ENCODE measurements at places on chromosomes 2 and 18. TPM values are rescaled to one million over a fixed set of nuclear protein-coding genes. Genes with fewer than 3 reads are reported as not detected.
A peak's percentile ranks its signal among the peaks of the same experiment; 100 is the strongest.

DNA sequence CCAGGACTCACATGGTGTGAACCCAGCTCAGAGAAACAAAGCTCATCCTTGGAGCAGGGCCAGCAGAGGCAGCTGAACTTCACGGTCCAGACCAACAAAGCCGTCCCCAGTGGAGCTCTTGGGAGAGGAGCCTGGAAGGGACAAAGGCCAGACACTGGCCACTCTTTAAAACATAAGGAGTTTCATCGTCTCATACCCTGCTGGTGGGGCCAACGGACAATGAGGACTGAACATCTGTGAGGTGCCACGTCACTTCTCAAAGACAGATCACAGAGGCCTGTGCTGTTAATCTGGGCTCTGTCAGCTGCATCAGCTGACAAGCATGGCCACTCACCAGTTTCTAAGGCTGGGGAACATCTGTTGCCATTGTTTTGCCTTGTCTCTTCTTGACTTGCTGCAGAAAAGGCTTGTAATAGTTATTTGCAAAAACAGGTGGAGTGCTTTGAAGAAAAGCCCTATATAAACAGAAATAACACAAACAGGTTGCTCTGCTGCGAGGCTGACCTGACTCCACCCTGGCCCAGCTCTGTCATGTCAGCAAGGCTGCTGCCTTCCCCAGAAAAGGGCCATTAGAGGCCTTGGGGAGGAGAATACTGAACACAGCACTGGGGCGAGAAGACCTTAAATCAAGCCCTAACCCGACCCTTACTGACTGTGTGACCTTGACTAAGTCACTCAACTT, 68.1 kb upstream of the DAPL1 start:
- no peaks in the 10 kb centered on the region for H3K27me3 ChIP-seq
- no peak overlapping the region for H3K27ac ChIP-seq
- H3K4me3 ChIP-seq = no peak overlapping the region
- peaks cover 20% of the 10 kb centered on the region for H3K4me1 ChIP-seq

GRCh38 chr2:95267458-95268210, 6.6 kb upstream of the PROM2 start:
- no peak for DNase-seq
- H3K4me3 ChIP-seq = no peak overlapping the region
- H3K36me3 ChIP-seq = no peaks in the 10 kb centered on the region
- H3K27me3 ChIP-seq = no peaks in the 10 kb centered on the region
- H3K4me1 ChIP-seq = no peaks in the 10 kb centered on the region
- no peak overlapping the region for H3K27ac ChIP-seq

- H3K36me3 ChIP-seq = peaks cover 17% of the 10 kb centered on the region
- H3K4me1 ChIP-seq = peaks cover 24% of the 10 kb centered on the region
- no peaks in the 10 kb centered on the region for H3K27me3 ChIP-seq
- H3K27ac ChIP-seq = peak overlapping the region; percentile 67
- peak; percentile 92 for DNase-seq
Observed at GRCh38 chr2:173210270-173211196, 134.9 kb downstream of the MAP3K20 start.

- H3K27me3 ChIP-seq = no peaks in the 10 kb centered on the region
- H3K36me3 ChIP-seq = no peaks in the 10 kb centered on the region
- no peak overlapping the region for H3K27ac ChIP-seq
- no peak for DNase-seq
- H3K4me1 ChIP-seq = no peaks in the 10 kb centered on the region
- no peak overlapping the region for H3K4me3 ChIP-seq
Observed at GRCh38 chr18:21851327-21851961, 110.9 kb downstream of the MIB1 start.

DNA sequence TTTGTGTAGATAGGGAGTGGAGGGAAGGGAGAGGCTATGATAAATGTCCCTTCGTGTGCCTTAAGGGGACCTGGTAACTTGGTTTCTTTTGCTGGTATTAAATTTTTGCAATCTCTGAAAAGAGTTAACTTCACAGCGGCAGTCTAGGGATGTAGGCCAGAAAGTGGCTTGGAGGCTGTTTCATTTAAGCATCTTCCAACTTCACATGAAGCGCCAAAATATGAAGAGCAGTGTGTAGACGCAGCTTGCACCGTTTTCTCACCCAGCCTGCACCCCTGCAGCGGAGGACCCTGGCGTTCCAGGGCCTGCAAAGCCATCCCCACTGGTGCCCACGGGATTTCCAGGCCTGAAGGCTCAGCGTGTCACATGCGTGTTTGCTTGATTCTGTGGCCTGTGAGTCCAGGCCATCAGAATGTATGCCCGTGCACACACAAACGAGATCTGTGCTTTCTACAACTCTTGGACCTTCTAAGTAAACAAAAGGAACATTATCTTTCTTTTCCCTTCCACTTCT, 87.2 kb upstream of the EPB41L3 start:
- H3K27me3 ChIP-seq = peaks cover 15% of the 10 kb centered on the region
- no peaks in the 10 kb centered on the region for H3K4me1 ChIP-seq
- no peak for DNase-seq
- H3K27ac ChIP-seq = no peak overlapping the region
- no peaks in the 10 kb centered on the region for H3K36me3 ChIP-seq
- H3K4me3 ChIP-seq = no peak overlapping the region

DNA sequence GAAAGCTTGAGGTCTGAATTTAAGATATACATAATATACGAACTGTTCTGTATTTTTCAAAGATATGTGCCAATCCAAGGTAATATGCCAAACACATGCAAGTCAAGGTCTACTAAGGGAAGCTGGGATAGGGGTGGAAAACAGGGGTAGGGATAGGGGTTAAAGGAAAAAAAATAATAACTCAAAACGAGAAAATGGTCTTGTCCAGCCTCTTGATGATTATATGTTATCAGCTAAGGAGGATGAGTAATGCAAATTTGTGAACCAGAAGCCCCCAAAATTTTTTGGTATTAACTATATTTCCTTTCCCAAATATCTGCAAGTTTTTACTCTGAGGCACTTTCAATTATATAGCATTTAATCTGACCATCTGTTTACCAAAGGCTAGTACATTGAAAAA, 219.3 kb downstream of the ZEB2 start:
- no peak overlapping the region for H3K27ac ChIP-seq
- H3K27me3 ChIP-seq = no peaks in the 10 kb centered on the region
- H3K4me1 ChIP-seq = no peaks in the 10 kb centered on the region

DNA sequence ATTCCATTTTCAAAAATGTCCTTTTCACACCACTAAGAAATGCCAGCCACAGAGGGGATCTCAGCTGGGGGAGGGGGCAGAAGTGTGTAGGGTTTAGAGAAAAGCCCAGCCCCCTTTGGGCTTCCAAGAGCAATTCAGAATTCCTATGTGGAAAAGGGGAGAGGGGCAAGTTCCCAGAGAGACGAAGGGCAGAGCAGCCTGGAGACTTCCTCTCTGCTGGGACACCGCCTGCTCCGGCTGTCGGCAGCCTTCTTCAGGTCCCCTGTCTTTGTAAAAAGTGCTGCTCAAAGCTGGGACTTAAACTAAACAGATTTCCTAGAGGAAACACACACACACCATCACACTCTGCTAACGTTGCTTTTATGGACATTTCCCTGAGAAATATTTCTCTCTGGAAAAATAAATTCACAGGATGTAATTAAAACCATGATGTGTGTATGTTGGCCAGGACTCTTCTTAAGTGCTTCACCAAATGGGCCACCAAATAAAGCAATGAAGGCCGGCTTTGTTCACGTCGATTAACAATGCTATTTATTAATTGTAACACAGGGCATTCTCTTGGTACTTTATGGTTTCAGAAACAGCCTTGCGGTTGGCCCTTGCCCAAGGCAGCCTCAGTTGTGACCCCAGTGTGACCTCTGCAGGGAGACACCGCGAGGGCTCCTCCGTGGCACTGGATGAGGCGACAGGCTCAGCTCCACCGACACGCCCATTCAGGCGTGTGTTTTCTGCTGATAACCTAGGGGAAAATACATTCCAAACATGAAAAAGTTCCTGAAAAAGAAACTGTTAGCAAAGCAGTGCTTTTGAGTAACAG, 5.6 kb upstream of the ASB1 start:
- no peak for DNase-seq
- no peaks in the 10 kb centered on the region for H3K27me3 ChIP-seq
- H3K27ac ChIP-seq = no peak overlapping the region
- H3K4me3 ChIP-seq = no peak overlapping the region
- peaks cover 11% of the 10 kb centered on the region for H3K4me1 ChIP-seq

- no peak for DNase-seq
- H3K36me3 ChIP-seq = no peaks in the 10 kb centered on the region
- no peak overlapping the region for H3K4me3 ChIP-seq
- no peaks in the 10 kb centered on the region for H3K4me1 ChIP-seq
- no peak overlapping the region for H3K27ac ChIP-seq
- no peaks in the 10 kb centered on the region for H3K27me3 ChIP-seq
Observed at GRCh38 chr2:200733713-200734198, 78.0 kb upstream of the BZW1 start.

GRCh38 chr2:241198381-241199279, 10.2 kb downstream of the ANO7 start:
- DNase-seq = no peak
- H3K4me3 ChIP-seq = no peak overlapping the region
- no peaks in the 10 kb centered on the region for H3K27me3 ChIP-seq
- H3K27ac ChIP-seq = no peak overlapping the region

- no peaks in the 10 kb centered on the region for H3K4me1 ChIP-seq
- H3K36me3 ChIP-seq = no peaks in the 10 kb centered on the region
- no peak overlapping the region for H3K4me3 ChIP-seq
Observed at GRCh38 chr18:42264497-42264896, 309.5 kb downstream of the PIK3C3 start.

DNA sequence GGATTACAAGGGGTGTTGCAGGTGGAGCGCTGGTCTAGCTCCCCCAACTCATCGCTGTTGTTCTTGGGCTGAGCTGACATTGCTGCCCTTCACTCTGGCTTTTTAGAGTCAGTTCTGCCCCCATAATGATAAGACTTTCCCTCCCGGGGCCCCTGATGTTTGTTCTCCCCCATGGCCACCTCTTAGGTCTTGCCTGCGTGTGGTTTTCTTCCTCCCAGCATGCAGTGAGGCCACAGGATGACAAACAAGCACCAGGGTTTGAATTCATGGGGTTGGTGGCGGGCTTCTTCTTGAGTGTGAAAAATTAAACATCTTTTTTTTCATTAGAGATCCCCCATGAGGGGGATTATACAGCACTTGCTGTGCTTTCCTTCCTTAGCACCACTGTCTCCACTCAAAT, 74.1 kb downstream of the CTAGE1 start:
- no peak overlapping the region for H3K4me3 ChIP-seq
- no peak for DNase-seq
- H3K4me1 ChIP-seq = no peaks in the 10 kb centered on the region
- H3K27ac ChIP-seq = no peak overlapping the region
- peaks cover 14% of the 10 kb centered on the region for H3K27me3 ChIP-seq
- no peaks in the 10 kb centered on the region for H3K36me3 ChIP-seq

GRCh38 chr2:231887756-231888155, 38.4 kb downstream of the NPPC start:
- no peaks in the 10 kb centered on the region for H3K4me1 ChIP-seq
- peaks cover 4% of the 10 kb centered on the region for H3K27me3 ChIP-seq
- DNase-seq = no peak
- no peak overlapping the region for H3K27ac ChIP-seq
- H3K4me3 ChIP-seq = no peak overlapping the region
- H3K36me3 ChIP-seq = no peaks in the 10 kb centered on the region

- peaks cover 4% of the 10 kb centered on the region for H3K36me3 ChIP-seq
- DNase-seq = no peak
- no peak overlapping the region for H3K27ac ChIP-seq
- H3K27me3 ChIP-seq = no peaks in the 10 kb centered on the region
Observed at GRCh38 chr2:69104261-69104660, 91.3 kb downstream of the ANTXR1 start.

- H3K36me3 ChIP-seq = no peaks in the 10 kb centered on the region
- H3K4me3 ChIP-seq = no peak overlapping the region
- H3K27me3 ChIP-seq = no peaks in the 10 kb centered on the region
- H3K27ac ChIP-seq = no peak overlapping the region
Observed at GRCh38 chr2:158714420-158714819, 80.7 kb upstream of the DAPL1 start.

- H3K36me3 ChIP-seq = no peaks in the 10 kb centered on the region
- H3K27ac ChIP-seq = no peak overlapping the region
- H3K4me3 ChIP-seq = no peak overlapping the region
Observed at GRCh38 chr2:75064691-75065396, 106.4 kb downstream of the POLE4 start.

DNA sequence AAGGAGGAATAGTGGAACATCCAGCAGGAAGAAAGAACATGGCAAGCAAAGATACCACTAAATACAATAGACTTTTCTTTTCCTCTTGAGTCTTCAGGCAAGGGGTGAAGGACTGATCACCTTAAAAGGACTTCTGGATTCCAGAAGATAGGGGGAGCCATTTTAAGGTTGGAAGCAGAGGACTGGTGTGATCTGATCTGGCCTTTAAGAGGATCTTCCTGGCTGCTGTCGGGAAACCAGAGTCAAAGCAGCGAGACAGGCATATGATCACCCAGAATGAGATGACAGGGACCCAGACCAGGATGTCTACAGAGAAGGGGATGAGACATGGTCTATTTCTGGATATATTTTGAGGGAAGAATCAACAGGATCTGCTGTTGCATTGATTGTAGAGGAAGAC, 558.0 kb downstream of the STK39 start:
- DNase-seq = no peak
- H3K27ac ChIP-seq = no peak overlapping the region
- H3K4me3 ChIP-seq = no peak overlapping the region
- no peaks in the 10 kb centered on the region for H3K36me3 ChIP-seq
- no peaks in the 10 kb centered on the region for H3K27me3 ChIP-seq
- no peaks in the 10 kb centered on the region for H3K4me1 ChIP-seq

DNA sequence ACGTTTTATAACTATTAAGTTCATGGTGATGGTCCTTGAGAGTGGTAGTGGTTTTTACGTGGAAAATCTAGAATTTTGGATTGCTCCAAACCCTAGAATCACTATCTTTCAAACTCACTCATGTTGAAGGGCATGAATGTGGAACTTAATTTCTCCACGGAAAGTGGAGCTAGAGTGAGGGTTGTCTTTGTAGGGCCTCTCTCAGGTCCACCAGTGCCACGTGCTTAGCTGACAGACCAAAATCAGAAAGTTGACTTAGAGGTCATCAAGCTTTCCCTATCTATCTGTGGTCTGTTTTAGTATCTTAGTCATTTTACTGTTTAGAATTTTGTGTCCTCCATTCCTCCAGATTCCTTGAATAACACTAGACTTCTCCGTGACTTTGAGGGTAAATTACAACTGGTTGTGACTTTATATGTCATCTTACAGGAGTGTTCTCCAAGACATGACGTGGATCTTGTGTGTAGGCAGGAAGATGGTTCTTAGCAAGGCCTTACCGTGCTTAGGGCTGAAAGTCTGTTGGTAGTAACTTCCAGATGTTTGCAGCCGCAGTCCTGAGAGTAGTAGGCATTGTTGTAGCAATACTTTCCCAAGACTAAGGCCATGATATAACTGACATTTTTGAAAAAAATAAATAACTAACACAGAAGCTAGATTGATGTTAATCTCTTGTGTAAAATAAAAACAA, 26.8 kb downstream of the DIS3L2 start:
- DNase-seq = no peak
- peaks cover 8% of the 10 kb centered on the region for H3K4me1 ChIP-seq

The CTNNA2 gene
- 0.54 TPM for total RNA-seq

The ARHGEF4 gene
- 0.80 TPM for total RNA-seq

The MC4R gene
- not detected for total RNA-seq

The AQP12A gene
- not detected for total RNA-seq

The TRIM54 gene
- total RNA-seq = 0.21 TPM

The RUFY4 gene
- not detected for total RNA-seq

The SP9 gene
- not detected for total RNA-seq

Measured in Panc1 (cell line).